Activated T-helper 1 cell treated with Interleukin-2 at 50 U/mL for 16 hours (primary cell): ENCODE measurements at places on chromosomes 4 and X.

- no peak for DNase-seq
Measured at GRCh38 chrX:134173541-134174272, 63.3 kb upstream of the CCDC160 start.

GRCh38 chr4:4643306-4643705 is 101.5 kb upstream of the STX18 start:
- DNase-seq = no peak

DNA sequence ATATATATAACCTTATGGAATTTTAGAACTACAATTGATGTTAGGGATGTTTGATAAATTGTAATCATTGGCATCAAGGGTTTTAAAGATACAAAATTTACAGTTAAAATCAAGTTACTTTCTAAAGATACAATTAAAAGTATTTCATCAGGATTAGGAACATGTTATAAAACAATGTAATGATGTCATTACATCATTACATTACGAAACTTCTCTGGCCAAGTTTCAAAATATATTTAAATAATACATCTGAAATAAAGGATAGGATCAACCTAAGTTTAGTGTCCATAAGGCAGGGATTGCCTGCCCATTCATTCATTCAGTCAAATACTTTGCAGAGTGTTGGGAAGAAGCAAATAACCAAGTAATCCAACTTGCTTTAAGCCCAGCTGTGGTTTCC is 75.1 kb downstream of the TENM3 start:
- DNase-seq = no peak

DNA sequence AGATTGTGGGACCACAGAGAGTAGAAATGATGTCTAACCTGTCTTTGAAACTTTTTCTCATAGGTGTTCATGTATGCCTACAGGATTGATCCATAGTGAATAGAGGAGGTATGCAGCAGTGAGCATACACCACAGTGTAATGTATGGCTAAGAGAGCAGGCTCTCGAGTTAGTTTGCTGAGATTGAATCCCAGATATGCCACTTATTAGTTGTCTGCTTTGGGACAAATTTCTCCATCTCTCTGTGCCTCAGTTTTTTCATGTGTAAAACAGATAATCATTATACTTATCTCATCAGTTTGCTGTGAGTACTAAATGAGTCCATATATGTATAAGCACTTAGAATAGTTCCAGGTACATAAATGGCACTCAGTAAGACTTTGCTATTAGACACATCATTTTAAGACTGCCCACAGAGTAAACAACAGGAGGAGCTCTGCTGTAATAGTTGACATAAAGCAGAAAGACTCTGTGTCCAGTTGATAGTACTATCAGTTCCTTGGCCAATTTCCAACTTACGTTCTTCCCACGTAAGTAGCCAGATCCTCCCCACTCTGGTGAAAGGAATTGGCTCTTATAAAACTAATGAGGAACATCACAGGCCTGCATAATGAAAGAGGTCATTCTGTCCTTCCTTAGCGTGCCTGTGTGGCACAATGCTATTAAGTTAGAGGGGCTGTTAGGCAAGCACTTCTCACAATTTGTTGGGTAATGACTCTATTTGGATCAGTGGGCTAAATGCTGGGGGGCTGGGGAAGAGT is 20.7 kb upstream of the RNF150 start:
- no peak for DNase-seq

GRCh38 chr4:85659610-85660218 is 184.8 kb downstream of the ARHGAP24 start:
- no peak for DNase-seq

DNA sequence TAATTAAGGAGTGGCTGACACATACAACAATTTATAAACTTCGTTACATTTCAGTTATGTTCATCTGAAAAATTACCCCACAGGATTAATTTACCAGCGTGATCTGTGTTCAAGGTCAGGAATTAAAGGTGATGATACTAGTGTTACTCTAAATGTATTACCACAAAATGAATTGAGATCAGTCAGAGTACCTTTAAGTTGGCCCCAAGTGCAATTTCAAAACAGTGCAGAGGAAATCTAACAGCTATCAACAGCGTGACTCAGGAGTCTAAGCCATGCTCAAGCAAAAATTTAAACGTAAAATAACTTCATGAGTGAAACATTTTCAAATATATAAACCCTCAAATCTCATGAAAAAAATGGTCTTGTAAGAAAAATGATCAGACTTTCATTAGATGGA is 18.7 kb downstream of the ANTXR2 start:
- no peak for DNase-seq

DNA sequence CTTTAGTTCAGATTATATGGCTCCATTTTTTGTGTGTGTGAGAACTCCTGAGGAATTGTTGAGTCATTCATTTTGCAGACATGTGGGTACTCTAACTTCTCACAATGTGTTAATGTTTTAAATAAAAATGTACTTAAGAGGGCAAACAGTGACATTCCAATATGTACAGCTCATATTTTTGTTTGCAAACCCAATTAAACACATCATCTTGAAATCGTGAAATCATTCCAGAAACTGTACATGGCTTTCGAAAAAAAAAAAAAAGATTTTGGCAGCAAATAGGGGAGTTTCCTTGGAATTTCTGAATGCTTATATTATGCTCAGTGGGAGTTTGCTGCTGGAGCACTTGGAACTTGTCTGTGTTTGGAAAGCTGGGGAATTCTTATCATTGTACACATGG is 85.0 kb downstream of the HPGD start:
- no peak for DNase-seq

- DNase-seq = no peak
Measured at GRCh38 chrX:11040405-11040804, 70.7 kb upstream of the HCCS start.

DNA sequence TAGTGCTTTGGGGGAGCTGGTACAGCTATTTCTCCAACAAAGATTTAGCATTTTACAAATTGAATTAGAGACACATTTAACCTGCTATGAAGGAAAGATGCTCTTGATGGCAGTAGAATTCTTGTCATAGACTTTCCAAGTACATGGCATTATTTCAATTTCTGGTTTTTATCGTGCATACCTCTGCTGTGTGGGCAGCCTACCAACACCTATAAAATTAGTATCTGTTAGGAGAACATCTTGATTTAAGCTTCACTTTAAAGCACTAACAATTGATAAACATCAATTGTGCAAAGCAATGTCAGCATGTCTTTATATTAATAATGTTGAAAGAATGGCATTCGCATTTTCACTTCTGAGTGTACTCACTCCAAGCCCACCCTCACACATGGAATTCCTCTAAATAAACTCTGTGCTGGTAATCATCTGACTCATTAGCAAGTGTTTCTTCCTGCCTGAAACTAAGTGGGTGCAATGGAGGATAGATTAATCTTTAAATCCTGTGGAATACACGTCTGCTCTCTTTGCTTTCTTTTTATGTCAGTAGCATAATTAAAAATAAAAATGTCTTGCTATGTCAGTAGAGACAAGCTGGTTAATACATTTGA is 279.8 kb upstream of the MAGEB18 start:
- no peak for DNase-seq

DNA sequence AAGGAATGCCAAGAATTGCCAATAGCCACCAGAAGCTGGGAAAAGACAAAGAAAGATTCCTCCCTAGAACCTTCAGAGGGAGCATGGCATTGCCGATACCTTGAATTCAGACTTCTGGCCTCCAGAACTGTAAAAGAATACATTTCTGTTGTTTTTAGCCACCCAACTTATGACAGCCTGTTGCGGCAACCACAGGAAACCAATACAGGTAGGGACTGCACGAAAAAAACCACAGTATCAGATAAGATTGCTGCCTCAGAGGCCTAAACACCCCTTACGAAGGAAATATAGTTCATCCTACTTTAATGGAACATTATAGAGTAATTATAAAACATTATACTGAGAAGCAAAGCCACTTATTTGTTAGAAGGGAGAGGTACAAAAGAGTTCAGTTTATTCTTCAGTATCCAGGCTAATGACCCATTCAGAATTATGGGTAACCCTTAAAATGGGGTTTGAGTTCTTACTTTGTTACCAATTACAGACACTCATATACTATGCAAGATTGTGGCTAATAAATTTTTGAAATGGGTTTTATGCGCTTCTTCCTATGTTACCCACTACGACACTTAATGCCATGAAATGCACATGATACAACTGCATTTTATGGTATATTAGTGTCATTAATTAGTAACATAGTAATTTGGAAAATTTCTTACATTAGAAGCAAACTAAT is 37.4 kb upstream of the SMIM10L2A start:
- peak; percentile 18 for DNase-seq

- no peak for DNase-seq
Measured at GRCh38 chr4:24921491-24921890, 8.6 kb upstream of the CCDC149 start.

DNA sequence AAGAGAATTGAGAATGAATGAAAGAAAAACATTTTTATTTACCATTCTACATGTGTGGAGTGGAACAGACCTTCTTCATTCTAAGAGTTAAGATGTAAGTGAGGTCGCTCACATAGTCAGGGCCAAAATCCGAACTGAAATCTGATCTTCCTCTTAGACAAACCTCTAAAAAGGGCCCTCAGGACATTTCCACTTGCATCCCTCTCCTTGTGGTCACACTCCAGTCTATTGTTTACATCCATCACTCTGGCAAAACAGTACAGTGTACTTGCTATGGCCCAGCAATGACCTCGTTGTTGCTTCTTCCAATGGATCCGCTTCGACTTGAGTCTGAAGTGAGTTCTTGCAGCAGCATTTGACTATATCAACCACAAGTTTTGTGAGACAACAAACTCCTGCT is 54.2 kb downstream of the MOSPD2 start:
- DNase-seq = no peak

- no peak for DNase-seq
Measured at GRCh38 chrX:45975633-45976032, 569.6 kb downstream of the ZNF674 start.

GRCh38 chr4:67776746-67777145 is 22.6 kb upstream of the GNRHR start:
- no peak for DNase-seq

DNA sequence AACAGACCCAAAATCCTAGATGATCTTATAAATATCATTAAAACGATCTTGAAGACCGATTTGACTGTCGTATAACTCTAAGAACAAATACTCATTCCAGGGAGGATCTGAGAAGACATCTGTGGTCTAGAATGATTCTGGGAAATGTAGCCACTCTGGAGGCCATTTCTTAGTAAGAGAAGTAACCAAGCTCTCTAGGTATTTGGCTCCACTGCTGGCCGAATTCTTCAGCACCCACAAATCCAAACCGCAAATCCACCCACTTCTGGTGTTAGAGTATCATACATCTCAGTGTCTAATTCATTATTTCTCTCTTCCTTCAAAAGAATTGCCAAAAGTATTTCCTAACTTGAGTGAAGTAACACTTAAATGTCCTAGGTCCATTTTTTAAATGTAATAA is 23.9 kb downstream of the KLHL5 start:
- DNase-seq = no peak

DNA sequence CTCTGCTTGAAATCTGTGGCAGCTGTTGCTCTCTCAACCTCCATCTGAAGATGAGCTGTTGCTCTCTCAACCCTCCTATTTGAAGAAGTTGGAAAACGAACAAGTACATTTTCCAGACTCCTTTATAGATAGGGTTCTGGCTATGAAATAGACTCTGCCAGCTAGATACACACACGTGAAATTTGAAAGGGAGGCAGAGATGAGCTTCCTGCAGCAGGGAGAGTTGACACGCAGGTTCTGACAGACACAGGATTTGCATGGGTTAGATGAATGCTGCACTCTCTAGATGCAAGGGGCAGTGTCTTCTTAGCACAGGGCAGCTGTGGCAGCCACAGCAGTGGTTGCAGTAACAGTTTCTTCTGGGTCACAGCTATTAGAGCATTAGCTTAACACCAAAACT is 8.0 kb upstream of the PYURF start:
- DNase-seq = no peak

DNA sequence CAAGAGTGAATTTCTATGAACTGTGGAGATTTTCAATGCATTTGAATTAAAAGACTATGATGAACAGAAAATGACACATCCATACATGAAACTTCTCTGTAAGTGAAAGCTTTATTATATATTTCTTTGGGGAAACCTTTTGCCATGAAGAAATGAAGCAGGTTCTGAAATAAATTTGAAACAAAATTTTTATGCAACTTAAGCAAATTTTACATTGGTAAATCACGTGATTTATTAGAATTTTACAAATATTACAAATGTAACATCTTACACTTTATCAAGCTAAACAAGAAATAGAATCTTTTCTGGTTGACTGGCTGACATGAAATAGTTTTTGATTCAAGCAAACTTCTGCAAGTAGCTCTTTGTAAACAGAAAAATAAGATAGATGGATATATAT is 131.2 kb downstream of the IL1RAPL1 start:
- DNase-seq = no peak

DNA sequence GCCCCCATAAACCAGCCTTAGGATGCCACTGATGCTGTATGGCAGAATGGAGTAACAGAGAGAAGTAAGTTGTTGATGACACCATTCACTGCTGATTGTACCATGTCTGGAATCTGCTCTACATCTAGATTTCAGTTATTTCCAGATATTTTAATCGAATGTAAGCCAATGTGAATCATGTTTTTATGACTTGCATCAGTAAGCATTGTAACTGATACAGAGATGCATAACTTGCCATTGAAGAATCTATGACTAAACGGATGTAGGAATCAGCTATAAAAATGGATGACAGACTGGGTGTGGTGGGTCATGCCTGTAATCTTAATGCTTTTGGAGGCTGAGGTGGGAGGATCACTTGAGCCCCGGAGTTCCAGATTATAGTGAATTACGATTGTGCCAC is 161.0 kb upstream of the GATB start:
- no peak for DNase-seq

GRCh38 chrX:32530802-32531403 is 680.4 kb downstream of the DMD start:
- DNase-seq = no peak

- no peak for DNase-seq
Measured at GRCh38 chr4:59455751-59456150, 1744.4 kb upstream of the ADGRL3 start.

DNA sequence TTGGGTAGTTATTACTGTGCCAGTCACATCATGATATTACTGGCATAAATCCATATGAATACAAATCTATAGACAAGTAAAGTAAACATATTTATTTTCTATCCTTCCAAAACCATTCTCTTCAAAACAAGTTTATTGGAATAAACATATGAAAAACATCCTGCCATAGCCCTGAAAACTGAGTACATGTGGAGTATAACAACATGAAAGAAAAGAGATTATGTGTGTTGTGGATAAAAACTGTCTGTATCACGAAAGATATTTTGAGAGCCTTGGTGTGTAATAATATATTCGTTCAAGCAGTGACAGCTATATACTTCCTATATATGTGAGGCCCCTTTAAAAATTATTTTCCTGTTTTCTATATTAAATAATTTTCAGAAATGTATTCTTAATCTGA is 1742.2 kb downstream of the ARAP2 start:
- DNase-seq = no peak

GRCh38 chr4:1458581-1458980 is 52.3 kb upstream of the NKX1-1 start:
- no peak for DNase-seq

DNA sequence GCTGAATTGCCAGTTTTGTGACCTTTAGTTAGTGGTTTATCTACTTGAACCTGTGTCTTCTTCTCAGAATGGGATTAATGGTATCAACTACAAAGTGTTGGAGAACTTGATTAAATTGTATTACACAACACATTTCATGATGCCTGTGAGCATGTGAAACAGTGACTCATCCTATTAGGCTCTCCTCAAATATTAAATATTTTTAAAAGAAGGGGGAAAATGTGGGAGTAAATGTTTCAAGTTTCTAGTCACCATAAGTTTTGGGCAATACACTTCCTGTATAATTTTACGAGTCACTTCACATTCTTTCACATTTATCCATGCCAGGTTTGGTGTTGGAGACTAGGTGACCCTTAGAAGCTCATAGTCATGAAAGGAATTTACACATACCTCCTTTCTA is 147.0 kb downstream of the HS3ST1 start:
- no peak for DNase-seq
